ENCODE measurements at places on chromosomes 12 and 14. TPM values are rescaled to one million over a fixed set of nuclear protein-coding genes. Genes with fewer than 3 reads are reported as not detected.

DNA sequence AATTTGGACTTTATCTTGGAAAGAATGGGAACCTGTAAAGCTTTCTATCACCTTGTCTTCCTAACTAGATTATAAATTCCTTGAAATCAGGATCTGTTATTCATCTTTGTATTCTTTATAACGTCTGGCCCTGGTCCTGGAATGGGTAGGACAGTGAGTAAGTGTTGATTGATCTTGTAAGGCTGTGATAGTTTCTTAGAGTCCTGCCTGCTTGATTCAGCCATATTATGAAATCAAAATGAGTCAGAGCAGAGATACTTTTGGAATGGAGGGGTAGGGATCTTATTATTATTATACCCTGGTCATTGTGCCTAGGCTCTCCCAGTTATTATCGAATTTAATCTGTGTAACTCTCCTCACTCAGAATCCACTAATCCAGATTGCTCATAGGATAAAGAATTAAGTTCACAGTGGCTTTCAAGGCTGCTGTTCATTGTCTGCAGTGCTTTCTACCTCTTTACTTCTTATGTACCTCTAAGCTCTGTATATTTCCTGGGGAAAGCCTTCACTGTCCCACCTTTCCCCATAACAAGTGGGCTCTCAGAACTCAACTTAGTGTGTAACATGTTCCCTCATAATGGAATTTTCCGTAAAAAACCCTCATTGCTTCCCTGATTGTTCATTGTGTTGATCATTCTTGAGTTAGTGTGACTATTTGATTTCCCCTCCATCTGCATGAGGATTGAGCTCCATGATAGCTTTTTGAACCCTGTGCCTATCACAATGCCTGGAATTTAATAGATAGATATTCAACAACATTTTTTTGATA is 93.3 kb downstream of the DAAM1 start:
- peak; percentile 57 for DNase-seq

The CISTR gene
- total RNA-seq, result not detected

GRCh38 chr12:132302466-132303358 is 26.7 kb downstream of the GALNT9 start:
- DNase-seq, result no peak

The IL26 gene
- not detected for total RNA-seq

DNA sequence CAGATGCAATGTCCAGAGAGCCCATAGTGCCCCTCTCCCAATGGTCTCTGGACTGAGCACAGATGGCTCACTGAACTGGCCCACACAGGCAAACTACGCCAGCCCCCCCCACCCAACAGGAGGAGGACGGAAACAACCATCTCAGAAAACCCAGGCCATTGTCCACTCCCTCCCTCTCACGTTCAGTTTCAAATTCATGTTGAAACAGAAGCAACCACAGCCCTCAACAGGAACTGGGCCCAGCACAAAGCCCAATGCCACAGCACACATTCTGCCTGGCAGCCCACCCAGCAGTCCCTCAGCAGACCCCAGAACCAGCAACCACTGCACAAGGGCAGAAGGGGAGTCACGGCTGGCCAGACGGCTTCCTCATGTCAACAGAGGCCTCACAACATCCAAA is 10.6 kb downstream of the CCDC88C start:
- no peak for DNase-seq

DNA sequence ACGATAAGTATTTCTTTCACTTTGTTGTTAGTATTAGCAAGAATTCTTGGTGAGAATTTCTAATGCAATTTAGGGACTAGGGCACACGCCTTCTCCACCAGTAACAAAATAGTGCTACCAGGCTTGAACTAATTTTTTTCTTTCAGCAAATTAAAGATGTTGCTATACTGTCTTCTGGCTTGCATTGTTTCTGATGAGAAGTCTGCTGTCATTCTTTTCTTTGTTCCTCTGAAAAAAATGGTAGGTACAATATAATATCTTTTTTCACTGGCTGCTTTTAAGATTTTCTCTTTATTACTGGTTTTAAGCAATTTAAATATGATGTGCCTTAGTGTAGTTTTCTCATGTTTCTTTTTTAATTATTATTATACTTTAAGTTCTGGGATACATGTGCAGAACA is 171.2 kb downstream of the PCNX1 start:
- peak; percentile 4 for DNase-seq

- DNase-seq, result no peak
Measured at GRCh38 chr14:104634886-104635570, 30.5 kb upstream of the TMEM179 start.

DNA sequence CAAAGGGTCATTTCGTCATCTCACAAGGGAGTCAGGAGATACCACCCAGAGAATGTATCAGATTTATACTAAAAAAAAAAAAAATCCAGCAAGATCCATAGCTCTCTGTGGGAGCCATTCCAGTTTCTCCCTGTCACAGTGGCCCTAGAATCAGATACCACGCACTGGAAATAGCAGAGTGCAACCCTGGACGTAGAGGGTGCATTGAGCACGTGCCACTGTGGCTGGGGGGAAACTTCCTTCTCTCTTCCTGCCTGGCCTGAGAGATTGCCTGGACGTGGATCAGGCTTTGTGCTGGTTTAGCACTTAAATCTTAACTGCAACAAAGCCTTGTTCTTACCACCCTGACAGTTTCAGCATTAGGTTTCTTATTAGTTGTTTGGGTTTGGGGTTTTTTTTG is 124.3 kb downstream of the FBXL14 start:
- no peak for DNase-seq

- DNase-seq, result no peak
Measured at GRCh38 chr12:42422785-42423184, 96.8 kb downstream of the PPHLN1 start.

GRCh38 chr14:68899033-68899603 is 80.0 kb downstream of the ACTN1 start:
- DNase-seq, result no peak

GRCh38 chr14:81450976-81451375 is 50.9 kb upstream of the STON2 start:
- no peak for DNase-seq

DNA sequence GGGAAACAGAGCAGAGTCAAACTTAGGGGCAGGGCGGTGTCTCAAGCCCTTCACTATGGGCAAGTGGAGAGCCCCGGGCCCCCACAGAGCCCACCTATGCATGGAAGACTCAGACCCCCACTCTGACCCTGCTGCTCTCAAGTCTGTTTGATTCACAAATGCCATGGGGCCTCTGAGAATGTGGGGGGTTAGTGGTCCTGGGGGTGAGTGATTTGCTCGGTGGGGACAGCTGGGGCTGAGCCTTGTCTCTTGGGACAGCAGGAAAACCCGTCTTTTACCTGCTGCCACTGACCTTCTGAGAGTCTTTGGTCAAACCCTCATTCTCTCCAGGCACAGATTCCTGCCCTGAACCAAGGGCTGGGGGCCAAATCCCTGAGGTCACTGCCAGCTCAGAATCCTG is 201.0 kb upstream of the RTL1 start:
- DNase-seq, result no peak

- no peak for DNase-seq
Measured at GRCh38 chr14:85248881-85249635, 280.9 kb upstream of the FLRT2 start.

DNA sequence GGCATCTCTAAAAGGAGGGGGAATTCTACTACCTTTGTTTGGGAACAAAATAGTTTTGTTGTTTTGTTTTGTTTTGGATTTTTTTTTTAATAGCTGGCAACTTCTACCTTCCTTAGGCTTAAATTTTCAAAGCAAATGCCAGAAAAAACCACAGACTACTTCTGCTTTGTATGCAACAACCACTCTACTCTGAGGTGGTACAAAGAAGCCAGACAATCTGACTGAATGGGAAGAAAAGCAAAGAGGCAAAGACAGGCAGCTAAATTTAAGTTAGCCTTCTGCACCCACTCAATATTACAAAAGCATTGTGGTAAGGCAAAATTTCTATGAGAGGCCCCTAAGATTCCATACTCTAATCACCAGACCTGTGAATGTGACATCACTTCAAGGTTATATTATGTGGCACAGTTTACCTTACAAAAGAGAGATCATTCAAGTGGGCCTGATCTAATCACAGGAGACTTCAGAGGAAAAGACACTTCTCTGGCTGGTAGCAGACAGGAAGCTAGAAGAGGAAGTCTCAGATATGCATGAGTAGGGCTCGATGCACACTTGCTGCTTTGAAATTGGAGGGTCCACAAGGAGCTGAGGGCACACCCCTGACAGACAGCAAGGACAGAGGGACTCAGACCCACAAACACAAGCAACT is 566.6 kb downstream of the RPS29 start:
- no peak for DNase-seq

Measured in M059J (cell line).